ENCODE measurements at places on chromosomes 2 and 18.

DNA sequence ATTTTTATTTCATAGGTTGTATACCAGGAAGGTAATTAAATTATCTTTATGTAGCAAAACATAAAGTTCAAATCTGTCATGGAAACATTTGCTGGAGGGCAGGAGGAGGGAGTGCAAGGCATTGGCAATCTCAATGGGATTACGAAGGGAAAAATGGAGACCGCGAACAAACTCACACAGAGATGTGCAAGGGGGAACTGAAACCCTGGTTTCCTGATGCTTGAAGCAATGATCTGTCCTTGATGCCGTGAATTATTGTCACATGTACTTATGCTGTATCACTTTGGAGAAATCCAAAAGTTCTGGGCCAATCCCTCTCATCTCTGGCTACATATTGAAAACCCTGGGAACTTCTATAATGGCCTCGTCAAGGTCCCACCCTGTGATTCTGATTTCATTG is 65.0 kb upstream of the MFF start:
- no peak for DNase-seq

DNA sequence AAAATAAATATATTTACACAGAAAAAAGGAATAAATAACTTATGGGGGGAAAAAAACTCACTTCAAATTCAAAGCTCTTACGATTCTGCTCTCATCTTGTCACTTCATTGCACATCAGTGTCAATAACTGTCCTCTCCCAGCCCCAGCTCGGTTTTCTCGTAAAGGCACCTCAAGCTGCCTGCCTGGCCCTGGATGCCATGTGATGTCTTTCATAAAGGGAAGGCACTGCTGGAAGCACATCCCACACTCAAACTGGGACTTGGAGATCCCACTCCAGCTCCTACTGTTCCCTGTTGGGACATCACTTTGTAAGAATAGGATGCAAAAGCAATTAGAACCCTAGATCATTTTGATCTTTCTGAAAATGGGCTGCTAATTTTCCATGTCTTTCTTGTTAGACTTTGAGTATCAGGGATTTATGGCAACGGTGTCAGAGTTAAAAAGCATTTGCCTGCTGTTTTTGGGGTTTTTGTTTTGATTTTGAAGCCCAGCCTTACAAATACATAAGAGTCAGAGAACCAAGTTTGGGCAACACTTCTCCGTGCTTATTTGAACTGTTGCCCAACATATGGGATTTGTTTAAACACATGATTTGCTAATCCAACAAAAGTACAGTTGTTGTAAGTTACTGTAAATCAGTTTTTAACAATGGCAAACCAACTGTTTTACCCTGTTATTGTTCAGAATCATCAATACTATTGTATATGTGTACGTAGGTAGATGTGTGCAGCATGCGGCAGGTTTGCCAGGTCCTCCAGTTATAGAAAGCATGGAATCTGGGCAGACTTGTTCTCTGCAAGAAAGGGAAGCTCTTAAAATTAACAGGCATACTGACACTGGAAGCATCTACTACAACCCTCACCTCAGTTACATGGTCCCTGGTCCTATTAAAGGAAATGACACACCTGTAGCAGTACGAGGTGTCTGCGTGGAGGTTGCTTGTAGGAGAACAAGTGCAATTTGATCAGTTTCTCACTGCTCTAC is 20.6 kb downstream of the SERTAD2 start:
- no peak for DNase-seq

GRCh38 chr2:20226152-20226545 is 1.2 kb upstream of the SDC1 start:
- no peak for DNase-seq

DNA sequence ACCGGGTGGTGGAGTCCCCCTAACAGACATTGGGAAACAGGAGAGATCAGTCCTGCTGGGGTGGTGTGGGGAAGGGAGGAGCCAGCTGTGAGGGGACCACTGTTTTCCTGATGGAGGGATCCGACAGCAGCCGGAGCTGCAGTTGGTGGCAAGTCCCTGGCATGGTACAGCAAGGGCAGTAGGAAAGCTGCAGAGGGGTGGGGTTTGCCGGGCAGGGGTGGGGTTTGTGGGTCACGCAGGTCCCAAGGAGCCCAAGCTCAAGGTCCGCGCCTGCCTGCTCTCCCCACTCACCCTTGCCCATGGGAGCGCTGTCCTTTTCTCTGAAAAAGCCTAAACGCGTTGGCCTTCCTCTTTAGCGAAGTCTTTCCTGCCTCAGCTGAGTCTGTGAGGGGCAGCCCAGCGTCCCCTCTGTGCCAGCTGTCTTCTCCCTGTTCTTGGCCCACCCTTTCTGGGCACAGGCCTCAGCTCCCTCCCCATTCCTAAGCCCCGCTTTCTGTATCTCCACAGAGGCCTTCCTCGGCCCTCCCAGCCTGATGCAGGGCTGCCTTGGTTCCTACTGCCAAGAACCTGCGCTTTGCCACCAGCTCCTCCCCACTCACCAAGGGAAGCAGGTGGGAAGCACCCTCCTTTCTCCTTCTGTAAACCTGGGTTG is 29.3 kb upstream of the INHBB start:
- no peak for DNase-seq

GRCh38 chr2:127410871-127411652 is 7.2 kb upstream of the PROC start:
- no peak for DNase-seq

DNA sequence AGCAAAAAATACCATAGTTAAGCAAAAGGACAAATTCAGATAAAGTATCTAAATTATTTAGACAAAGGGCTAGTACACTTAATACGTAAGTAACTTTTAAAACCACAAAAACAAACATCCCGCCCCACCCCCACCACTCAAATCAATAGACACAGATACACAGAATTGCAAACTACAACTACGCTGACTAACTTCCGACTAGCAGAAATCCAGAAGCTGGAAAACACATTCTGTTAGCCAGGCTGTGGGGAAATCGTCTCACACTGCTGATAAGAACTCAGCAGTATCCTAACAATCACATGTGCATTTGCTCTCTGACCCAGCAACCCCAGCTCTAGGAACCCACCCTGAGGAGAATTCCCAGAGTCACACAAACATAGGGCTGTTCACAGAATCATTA is 16.6 kb downstream of the FAM168B start:
- no peak for DNase-seq

DNA sequence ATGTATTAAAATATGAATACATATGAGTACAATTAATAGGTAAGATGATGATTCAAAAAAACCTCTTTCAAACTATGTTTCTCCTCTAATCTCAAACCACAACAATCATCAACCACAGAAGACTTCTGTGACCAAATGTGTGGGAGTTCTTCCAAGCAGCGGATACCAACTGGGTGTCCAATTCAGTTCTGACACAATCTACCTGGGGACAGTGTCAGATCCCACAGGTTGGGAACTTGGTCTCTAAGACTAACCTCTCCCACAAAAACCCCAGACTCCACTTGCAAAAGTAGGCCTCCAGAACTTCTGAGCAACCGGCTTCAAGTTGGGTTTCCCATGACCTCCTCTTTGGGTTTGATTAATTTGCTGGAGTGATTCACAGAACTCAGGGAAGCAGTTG is 26.9 kb downstream of the FASTKD1 start:
- DNase-seq: no peak

All from stimulated activated CD4-positive, alpha-beta T cell treated with anti-CD3 and anti-CD28 coated beads, Interleukin-1b, Interleukin-23, amount 100 ng/mL, for 4 hours (primary cell).